ENCODE measurements at places on chromosomes 11 and 22. TPM values are rescaled to one million over a fixed set of nuclear protein-coding genes. Genes with fewer than 3 reads are reported as not detected.

DNA sequence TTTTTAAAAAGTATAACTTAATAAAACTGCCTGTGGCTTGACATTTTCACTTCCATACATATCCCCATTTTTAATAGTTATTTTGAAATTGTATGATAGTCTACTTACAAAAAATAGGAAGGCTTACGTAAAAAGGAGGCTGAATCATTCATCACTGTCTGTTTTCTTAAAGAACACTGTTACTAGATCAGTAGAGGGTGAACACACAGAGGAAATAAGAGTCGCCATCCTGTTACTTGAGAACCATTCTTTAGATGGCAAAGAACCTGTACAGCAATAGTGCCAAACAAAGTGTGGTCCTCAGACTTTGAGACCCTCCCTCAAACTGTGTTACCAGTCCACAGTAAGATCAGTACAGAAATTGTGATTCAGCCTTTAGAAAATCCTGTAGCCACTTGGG, 180.7 kb downstream of the PGR start:
- no peak overlapping the region for H3K4me3 ChIP-seq
- no peaks in the 10 kb centered on the region for H3K36me3 ChIP-seq
- DNase-seq: no peak
- no peak overlapping the region for H3K27ac ChIP-seq
- no peaks in the 10 kb centered on the region for H3K4me1 ChIP-seq

DNA sequence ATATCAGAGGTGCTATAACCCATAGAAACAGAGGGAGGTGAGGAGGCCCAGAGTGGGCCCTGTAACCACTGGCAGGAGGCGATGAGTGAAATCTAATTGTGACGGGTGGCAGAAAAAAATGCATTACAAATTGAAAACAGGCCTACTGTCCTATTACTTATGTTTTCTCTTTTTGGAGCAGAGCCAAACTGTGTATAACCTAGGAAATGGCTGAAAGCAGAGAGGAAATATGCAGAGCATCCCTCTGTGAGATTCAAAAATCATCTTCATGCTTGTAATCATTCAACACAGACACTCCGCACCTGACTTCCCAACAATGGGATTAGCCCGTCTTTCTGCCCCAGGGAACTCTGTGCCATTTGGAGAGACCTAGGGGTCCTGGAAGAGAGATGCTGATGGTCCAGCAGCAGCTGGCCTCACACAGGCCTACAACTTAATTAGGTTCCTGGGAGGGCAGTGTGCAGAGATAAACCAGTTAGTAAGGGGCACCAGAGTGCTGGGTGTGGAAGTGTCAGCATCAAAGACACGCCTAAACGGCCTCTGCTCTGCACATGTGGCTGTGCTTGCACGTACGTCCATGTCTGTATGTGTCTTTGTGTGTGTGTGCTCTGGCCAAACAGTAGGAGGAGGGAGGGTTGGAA, 41.8 kb downstream of the MAP6 start:
- H3K27me3 ChIP-seq: peaks cover 30% of the 10 kb centered on the region
- H3K4me3 ChIP-seq: no peak overlapping the region
- DNase-seq: no peak
- H3K27ac ChIP-seq: no peak overlapping the region
- H3K36me3 ChIP-seq: no peaks in the 10 kb centered on the region

DNA sequence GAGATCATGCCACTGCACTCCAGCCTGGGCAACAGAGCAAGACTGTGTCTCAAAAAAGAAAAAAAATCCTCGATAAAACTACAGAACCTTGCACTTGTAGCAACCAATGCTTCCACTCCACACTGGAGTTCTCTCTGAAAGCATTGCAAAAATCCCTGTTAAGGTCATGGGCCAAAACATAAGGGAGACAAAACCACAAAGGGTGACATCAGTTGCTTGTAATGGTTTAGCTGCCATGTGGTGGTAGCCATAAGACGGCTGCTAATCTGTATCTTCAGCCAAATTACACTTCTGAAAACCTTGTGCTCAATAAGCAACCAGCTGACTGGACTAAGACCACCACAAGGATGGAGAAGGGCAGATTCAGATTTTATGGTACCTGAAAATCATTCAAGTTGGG, 20.6 kb upstream of the TPH1 start:
- H3K27me3 ChIP-seq: no peaks in the 10 kb centered on the region
- no peaks in the 10 kb centered on the region for H3K4me1 ChIP-seq
- DNase-seq: no peak
- H3K27ac ChIP-seq: no peak overlapping the region

Gene RPLP2
- total RNA-seq: 2,217 TPM

Gene TMA7B
- total RNA-seq: 1.7 TPM

- no peaks in the 10 kb centered on the region for H3K27me3 ChIP-seq
- DNase-seq: no peak
- no peak overlapping the region for H3K27ac ChIP-seq
- no peaks in the 10 kb centered on the region for H3K36me3 ChIP-seq
Observed at GRCh38 chr11:56624661-56625110, 10.0 kb upstream of the OR5M1 start.

Gene PCSK7
- total RNA-seq: 154 TPM

GRCh38 chr22:50443197-50443596, 31.6 kb downstream of the SBF1 start:
- peaks cover 21% of the 10 kb centered on the region for H3K36me3 ChIP-seq
- no peak overlapping the region for H3K27ac ChIP-seq
- H3K27me3 ChIP-seq: no peaks in the 10 kb centered on the region
- H3K4me3 ChIP-seq: no peak overlapping the region
- no peaks in the 10 kb centered on the region for H3K4me1 ChIP-seq

Gene MS4A4E
- total RNA-seq: not detected

Gene PTGDR2
- 0.32 TPM for total RNA-seq

DNA sequence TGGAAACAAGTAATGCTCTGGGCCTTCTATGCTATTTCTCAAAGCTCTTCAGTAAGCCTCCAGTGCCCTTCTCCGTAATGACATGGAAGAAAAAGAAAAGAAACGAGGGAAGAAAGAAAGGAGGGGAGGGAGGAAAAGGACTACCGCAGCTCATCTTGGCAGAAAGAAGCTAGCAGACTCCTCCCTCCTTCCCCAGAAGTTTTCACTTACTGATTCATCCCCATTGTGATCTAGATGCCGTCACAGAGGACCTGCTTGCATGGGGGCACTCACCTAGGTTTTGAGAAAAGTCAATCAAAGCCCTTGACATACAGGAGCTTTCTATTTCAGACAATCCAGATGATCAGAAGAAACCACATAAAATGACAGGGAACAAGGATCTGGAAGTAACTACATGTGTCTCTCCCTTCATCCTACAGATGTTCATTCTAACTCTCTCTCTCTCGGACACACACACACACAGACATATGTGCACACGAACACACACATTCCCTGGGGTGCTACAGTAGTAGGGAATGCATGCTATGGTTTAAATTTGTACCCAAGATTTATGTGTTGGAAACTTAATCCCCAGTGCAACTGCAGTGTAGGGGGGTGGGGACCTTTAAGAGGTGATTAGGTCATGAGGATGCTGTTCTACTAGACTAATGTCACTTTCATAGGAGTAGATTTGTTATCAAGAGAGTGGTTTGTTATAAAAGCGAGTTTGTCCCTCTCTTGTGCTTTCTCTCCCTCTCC, 37.6 kb upstream of the RCN1 start:
- H3K36me3 ChIP-seq: no peaks in the 10 kb centered on the region

GRCh38 chr11:64870176-64870892, 8.1 kb downstream of the EHD1 start:
- peaks cover 80% of the 10 kb centered on the region for H3K36me3 ChIP-seq

Gene MYBPC3
- not detected for total RNA-seq

DNA sequence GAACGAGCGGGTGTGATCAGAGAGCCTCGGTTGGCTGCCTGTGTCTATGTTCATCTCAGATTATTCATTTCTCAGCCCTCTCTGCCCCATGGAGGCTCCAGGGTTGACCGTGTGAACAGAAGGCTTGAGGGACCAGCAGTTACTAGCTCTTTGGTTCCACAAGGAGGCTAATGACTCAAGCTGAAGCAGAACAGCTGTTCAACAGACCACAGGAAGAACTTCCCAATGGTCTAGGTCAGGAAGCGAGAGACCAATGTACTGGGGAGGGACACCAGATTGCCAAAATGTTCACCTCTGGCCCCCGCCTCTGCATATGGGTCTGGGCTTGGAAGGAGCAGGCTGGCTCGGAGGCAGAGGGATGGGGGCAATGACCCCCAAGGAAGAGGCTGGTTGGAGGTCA, 14.7 kb upstream of the PDE2A start:
- no peak for DNase-seq
- no peaks in the 10 kb centered on the region for H3K27me3 ChIP-seq
- no peak overlapping the region for H3K4me3 ChIP-seq

All from activated T-helper 2 cell treated with anti-CD3 and anti-CD28 coated beads, Interferon-gamma antibody, Interleukin-2, Interleukin-4, amounts not matched to agents 10 μg/mL and 5 μg/mL and 100 μg/mL, durations not matched to agents 14 hours and 24 hours and 36 hours (primary cell).